Stimulated activated CD8-positive, alpha-beta memory T cell treated with anti-CD3 and anti-CD28 coated beads, Interleukin-4, amount 100 ng/mL, for 1 hour (primary cell): ENCODE measurements at places on chromosomes 4 and X.

GRCh38 chr4:2939383-2940243 lies 23.6 kb downstream of the NOP14 start:
- no peak for DNase-seq

- DNase-seq = no peak
Observed at GRCh38 chr4:79083406-79084010, 144.3 kb upstream of the PAQR3 start.

DNA sequence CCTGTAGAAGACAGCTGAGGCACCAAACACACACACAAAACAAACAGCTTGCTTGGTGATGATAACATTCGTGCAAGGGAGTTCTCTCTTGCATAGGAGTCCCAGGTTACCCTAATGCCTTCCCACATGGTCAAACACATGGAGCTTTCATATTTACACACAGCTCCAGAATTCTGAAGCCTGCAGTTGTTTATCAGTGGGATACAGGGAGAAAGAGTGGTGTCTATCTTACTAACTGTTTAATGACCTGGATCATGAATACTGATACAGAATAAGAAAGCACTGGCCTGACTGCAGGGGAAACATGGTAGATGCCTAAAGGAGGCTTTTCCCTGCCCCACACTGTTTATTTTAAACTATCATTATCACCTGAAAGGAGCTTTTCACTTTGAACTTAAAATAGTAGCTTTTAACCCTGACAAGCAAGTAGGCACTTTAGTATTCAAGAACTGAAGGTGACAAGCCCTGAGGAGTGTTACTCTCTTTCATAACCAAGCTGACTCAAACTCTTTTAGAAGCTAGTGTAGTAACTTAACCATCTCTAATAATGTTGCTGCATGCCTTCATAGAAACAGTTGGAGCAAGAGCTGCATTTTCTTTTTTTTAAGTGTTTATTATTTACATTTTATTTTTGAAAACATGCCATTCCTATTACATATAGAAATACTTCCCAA lies 15.6 kb downstream of the TET2 start:
- no peak for DNase-seq

DNA sequence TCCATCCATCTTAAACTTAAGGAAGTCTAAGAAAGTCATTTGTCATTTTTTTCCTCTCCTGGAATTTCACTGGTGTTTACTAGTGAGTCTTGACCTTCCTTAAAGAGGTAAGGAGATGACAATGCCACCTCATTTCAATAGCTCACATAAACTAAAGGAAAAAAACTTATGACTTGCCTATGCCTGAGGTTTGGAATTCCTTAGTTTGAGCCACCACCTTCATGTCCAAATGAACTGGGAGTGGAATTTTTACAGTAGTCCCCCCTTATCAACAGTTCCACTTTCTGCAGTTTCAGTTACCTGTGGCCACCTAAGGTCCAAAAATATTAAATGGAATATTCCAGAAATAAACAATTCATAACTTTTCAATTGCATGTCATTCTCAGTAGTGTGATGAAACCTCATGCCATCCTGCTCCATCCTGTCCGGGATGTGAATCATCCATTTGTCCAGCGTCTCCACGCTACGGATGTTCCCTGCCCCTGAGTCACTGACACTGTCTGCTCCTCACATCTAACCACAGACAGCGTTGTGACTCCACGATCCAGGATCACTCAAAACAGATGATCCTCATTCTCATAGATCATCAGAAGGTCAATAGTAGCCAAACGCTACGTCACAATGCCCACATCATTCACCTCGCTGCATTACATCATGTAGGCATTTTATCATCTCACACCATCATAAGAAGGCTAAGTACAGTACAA lies 177.4 kb downstream of the SH3KBP1 start:
- DNase-seq = no peak

DNA sequence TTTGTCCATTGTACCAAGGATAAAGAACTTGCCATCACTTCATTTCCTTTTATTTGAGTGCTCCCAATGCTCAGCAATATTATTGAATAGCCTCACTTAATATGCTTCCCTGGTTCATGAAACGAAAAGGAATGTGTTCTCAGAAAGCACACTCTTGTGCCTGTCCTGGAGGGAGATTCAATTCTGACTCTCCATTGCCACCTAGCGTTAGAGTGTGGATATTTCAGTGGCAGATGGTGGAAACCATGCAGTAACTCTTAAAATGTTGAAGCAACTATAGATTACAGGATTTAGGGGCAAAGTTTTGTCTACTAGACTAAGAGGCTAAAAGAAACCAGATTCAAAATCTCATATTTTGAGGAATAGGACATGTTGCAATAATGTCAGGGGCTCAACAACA lies 36.0 kb downstream of the GAB3 start:
- DNase-seq = no peak

- no peak for DNase-seq
Observed at GRCh38 chr4:76729460-76729859, 168.5 kb downstream of the SOWAHB start.

- no peak for DNase-seq
Observed at GRCh38 chrX:68492583-68492982, 6.3 kb upstream of the YIPF6 start.

DNA sequence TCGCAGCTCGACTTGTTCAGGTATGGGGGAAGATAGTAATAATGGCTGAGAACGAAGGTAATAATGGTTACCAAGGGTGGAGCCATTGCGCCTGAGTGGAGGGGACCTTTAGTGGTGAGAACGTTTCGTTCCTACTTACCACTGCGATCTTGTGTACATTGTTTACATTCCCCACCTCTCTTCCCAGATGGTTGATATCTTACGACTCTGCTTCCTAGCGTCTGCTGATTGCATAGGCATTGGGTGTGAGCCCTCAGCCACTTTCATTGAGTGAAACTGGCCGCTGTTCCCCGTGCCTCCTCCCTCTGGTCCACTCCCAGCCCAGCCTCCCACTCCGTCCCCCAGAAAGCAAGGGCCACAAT lies 850 bp downstream of the IGBP1 start:
- no peak for DNase-seq

DNA sequence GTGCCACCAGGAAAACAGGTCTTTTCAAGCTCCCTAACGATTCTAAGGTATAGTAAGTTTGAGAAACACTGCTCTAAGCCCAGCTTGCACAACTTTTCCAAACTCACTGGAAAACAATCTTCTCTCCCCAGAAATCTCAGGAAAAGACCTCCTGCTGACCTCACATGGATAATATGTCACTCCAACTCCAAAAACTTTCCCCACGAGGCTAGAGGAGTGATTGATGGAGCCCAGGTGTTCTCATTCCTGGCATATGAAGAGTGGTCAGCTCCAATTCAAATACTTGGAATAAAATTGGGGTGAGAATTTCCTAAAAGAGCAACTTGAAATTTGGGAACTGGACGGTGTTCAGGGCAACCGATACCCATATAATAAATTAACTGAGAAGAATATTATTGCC lies 299.9 kb downstream of the PPP4R3C start:
- DNase-seq = no peak

GRCh38 chr4:88728146-88728545 lies 30.5 kb upstream of the NAP1L5 start:
- DNase-seq = no peak

DNA sequence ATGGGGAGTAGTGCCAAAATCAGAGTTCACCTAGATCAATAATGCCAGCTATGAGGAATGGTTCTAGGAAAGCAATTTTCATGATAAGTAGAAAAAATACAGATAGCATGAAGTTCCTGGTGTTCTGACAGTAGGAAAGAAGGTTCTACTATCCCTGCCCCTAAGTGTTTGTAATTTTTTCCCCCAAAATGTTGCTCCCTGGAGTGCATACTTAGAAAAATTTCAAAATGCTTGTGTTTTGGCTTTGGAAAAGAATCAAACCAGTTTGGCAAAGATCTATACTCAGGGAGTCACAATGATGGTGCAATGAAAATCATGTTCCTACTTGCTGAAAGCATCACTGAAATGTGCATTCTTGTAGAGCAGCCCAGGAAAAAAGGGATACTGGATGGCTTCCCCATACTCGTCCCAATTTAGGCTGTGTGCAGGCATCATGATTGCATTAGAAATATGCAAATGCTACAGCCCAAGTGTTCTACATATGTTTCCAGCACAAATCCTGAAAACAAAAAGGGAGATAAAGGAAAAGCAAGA lies 74.7 kb downstream of the LPAR4 start:
- no peak for DNase-seq

DNA sequence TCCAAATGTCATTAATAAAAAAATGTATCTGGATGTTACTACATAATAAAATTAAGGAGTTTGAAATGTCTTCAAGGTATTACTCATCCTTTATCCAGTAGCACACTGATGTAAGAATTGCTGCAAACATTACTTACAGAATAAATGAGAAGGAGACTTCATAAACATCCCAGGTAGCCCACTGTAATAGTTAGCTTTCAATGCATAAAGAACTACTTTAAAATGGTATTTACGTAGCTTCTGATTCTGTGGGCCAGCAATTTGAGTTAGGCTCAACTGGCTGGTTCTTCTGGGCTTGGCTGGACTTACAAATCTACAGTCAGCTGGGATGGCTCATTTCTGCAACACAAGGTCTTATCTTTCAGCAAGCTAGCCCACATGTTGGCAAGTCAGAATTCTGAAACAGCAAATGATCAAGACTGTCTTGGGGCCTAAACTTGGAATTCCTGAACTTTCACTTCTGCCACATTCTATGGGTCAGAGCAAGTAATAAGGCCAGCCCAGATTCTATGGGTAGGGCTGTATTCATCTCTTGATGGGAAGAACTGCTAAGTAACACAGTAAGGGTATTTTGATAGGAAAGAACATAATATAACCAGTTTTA lies 522.5 kb downstream of the IQCM start:
- no peak for DNase-seq

DNA sequence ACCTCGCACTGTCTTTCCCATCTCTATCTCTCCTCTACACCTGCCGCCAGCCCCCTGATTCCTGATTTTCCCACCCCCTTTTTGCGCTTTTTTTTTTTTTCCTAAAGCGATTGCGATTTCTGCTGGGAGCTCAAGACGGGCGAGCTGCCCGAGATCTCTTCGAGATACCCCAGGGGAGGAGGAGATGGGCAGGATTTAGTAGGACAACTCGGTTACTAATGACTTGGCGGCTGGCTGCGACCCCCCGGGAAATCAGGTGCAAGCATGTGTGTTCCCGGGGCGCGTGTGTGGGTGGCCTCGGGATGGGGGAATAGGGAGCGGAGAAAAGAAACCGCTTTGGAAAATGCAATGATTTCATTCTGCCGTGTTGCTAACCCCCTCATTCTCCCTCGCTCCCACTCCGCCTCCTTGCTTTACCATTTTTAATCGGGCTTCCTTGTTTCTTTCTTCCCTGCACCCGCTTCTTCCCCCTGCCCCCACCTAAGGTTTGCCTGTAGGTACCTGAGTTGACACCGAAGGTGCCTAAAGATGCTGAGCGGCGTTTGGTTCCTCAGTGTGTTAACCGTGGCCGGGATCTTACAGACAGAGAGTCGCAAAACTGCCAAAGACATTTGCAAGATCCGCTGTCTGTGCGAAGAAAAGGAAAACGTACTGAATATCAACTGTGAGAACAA lies 4.4 kb downstream of the SLITRK2 start:
- no peak for DNase-seq

GRCh38 chr4:10158333-10158942 lies 41.8 kb upstream of the WDR1 start:
- DNase-seq = no peak

DNA sequence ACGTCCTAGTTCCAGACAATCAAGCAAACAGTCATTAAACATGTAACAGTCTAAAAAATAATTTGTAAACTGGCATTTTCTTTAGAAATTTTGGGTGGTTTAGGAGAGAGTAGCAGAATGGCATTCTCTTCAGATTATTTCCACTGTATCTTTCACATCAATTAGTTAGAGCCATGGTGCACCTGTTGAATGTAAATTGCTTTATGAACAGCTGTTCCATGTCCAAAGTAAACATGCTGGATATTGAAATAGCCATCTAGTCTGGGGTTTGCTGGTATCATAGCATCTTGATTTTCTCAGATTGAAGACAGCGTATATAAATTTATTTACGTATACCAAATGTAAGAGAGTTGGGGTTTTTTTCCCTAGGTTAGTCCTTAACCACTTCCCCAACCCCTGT lies 143.6 kb downstream of the RCHY1 start:
- no peak for DNase-seq

GRCh38 chrX:47706575-47706974 lies 47.6 kb upstream of the UXT start:
- no peak for DNase-seq

DNA sequence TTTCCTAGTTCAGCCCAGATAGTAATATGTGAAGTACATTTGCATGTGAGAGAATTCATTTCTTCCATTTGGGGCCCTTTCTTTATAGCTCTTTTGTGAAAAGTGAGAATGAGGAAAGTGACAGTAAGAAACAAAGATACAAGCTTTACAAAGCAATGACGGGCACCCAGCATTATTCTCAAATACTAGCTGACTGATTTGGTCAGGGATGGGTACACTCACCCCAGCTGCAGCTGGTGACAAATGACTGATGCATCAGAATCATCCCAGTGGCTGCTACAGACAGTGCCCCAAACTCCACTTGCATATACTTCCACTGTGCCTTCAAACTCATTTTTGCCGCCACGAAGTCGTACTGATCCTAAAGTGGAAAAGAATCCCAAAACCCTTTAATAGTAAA lies 14.8 kb downstream of the PRSS12 start:
- DNase-seq = no peak

DNA sequence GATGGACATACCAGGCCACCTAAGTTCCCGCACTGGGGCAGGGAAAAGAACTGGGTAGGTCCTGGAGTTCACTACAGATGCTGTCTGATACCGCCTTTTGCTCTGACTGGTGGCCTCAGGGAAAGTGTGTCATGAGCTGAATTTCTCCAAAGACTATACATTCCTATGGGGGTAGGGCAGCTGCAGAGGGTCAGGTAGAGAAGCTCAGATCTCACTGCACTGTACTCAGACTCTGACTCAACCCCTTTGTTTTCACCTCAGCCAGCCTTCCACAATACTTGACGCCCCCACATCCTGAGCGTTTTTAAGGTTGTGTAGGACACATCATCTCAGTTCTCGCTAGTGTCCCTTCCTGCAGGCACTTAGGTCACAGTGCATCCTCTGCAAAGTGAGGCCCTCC lies 7.8 kb downstream of the GATB start:
- no peak for DNase-seq

GRCh38 chrX:63959975-63960374 lies 175.0 kb upstream of the ARHGEF9 start:
- DNase-seq = no peak
